ENCODE measurements at places on chromosomes 3 and 15.

DNA sequence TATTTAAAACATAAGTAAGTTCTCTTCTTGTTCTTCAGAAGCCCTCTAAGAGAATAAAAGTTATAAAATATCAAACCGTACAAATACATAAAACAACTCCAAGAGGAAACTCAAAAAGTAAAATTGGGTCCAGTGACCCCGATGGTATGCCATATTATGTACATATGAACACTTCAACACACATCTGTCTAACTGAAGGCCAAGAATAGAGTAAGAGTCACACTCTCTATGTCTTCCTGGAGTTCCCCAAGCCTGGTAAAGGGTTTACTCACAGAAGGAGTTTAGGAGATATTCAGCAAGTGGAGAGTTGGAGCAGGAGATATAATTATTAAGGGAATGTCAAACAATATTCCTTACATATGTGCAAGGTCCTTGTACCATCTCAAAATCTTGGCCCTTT is 101.3 kb upstream of the EIF1B start:
- no peak for DNase-seq

DNA sequence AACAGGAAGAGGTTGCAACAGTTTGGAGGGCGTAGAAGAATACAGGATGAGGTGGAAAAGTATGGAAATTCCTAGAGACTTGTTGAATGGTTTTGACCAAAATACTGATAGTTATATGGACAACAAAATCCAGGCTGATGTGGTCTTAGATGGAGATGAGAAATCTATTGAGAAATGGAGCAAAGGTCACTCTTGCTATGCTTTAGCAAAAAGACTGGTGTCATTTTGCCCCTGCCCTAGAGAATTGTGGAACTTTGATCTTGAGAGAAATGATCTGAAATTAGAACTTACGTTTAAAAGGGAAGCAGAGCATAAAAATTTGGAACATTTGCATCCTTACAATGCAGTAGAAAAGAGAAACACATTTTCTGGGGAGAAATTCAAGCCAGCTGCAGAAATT is 686.9 kb upstream of the GBE1 start:
- no peak for DNase-seq

GRCh38 chr3:22908989-22909507 is 294.1 kb upstream of the UBE2E2 start:
- no peak for DNase-seq

DNA sequence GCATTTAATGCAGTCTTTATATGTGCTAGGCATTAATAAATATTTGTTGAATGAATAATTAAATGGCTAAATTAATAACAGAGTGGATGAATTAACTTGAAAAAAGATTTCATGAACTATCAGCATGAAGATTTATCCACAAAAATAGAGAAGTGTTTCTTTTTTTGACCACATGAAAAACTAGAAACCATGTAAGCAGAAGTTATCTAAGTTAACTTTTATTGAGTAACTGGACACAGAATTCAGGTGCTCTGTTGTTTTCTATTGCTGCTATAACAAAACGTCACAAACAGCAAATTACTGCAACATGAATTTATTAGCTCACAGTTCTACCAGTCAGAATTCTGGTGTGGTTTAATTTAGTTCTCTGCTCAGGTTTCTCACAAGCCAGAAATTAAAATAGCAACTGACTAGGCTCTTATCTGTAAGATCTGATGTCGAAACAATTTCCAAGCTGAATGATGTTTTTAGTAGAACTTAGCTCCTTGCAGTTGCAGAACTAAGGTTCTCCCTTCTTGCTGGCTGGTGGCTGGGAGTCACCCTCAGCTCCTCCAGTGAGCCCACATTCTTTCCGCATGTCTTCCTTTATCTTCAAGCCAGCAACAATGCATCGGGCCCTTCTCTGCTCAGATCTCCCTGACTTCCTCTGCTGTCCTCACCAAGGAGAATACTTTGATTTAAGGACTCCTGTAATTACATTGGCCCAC is 810.2 kb upstream of the ALCAM start:
- peak; percentile 14 for DNase-seq

DNA sequence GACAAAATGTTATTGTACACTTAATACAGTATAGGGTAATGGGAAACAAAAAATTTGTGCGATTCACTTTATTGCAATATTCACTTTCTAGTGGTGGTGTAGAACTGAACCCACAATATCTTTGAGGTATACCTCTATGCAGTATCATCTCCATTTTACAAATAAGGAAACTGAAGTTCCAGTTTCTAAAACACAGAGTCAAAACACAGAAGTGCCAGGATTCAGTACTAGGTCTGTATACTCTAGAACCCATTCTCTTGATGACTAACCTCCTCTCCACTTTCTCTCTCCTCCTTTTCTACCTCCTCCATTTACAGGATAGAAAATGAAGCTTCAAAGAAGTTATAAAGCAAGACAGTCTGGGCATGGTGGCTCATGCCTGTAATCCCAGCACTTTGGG is 62.2 kb downstream of the MB21D2 start:
- no peak for DNase-seq

DNA sequence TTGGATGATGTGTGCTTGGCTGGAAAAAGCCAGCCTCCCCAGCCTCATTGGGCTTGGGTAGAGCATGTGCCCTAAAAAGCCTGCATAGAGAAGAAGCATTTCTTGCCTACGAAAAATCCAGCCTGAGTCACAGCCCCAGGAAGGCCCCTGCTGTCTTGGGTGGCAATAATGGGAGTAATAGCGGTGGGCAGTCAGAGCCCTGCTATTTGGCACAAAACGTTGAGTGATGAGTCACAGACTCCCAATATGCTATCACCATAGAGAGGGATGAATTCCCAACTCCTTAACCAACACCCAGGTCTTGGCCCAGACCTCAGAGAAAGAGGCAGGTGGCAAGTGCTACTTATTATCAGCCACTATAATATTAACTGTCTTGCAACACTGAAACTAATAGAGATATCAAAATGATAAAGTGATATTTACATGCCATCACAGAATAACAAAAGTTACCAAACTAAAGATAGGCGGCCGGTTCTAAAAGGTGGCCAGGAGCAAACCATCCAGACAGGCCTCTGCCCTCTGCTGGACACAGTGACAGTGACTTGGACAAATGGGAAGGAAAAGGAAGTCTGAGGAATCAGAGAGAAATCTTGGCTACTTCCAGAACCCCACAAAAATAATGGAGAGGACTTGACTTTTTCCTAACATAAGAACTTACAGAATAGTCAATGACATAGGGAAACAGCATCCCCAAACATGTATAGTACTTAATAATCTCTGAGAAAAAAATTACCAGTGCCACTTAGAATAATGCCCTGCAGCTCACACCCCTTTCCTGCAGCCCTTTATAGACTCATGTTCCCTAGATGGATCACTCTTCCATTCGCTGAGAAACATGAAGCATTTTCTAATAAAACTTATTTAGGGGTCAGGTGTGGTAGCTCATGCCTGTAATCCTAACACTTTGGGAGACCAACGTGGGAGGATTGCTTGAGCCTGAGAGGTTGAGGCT is 51.9 kb upstream of the MUC13 start:
- DNase-seq: peak; percentile 90

- no peak for DNase-seq
Measured at GRCh38 chr3:188197388-188197847, 43.5 kb downstream of the LPP start.

- no peak for DNase-seq
Measured at GRCh38 chr3:71607364-71607763, 23.8 kb upstream of the FOXP1 start.

DNA sequence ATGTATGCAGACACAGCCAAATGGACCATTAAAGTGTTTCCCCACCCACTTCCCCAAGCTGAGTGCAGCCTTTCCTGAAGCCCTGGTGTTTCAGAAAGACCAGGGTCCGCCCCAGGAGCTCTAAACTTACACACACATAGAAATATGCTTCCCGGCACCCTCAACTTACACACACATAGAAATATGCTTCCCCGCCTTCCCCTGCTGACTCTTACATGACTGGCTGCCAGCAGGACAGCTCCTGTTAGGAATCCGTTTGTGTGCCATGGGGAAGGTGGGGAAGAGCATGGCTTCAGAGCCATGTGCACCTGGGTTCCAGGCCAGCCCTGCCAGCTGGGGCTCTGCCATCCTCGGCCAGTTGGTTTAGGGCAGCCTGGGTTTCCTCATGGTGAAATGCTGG is 3.6 kb downstream of the CLEC3B start:
- DNase-seq: peak; percentile 82

DNA sequence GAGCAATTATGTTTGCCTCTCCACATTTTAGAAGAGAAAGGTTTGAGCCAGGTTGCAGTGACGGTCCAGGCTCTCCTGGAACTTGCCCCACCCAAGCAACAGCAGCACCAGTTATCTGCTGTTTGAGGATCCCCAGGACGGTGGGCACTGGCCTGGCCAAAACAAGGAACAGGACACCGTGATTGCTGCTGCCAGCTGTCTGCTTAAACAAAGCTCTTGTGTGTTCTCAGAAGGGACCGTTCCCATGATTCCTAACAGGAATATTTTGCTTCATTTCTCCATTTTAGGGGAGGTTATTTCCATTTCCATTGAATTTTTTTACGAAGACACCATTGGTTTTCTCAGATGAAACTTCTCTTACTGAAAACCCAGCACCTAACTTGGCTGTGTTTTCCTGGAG is 66.4 kb upstream of the RPL35A start:
- no peak for DNase-seq

DNA sequence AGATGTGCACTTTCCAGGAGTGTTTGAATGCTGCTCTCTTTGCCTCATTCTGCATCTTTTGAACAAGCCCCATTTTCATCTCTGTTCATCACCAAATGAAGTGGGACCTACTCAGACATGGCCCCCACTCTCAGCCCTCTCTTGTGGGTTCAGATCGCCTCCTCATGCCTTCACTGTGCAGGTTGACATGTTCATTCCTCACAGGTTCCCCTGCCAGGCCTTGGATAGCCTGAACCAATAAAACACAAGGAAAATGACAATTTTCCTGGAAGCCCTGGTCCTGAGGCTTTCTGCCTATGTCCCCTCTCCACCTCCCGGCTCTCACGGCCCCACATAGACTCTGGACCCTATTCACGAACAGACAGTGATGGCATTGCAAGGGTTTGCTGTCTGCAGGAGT is 17.7 kb downstream of the KLF15 start:
- no peak for DNase-seq

GRCh38 chr3:66256806-66257205 is 36.0 kb downstream of the SLC25A26 start:
- DNase-seq: peak; percentile 13

DNA sequence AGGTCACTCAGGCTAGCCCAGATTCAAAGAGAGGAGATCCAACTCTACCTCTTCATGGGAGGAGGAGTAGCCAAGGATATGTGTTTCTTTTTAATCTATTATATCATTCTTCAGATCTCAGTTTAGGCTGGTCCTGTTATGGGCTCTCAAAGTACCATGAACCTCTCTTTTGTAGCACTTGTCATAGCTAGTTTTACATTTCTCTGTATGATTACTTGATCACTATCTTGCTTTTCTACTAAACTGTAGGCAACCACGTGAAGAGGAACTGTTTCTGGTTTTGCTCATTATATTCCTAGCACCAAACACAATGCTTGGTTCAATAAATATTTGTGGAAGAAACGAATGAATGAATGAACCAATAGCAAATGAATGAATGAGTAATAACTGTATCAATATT is 29.6 kb downstream of the CD86 start:
- DNase-seq: no peak

- DNase-seq: no peak
Measured at GRCh38 chr3:112670824-112671223, 29.9 kb upstream of the CCDC80 start.

GRCh38 chr15:80640531-80641121 is 54.5 kb upstream of the ABHD17C start:
- DNase-seq: no peak

DNA sequence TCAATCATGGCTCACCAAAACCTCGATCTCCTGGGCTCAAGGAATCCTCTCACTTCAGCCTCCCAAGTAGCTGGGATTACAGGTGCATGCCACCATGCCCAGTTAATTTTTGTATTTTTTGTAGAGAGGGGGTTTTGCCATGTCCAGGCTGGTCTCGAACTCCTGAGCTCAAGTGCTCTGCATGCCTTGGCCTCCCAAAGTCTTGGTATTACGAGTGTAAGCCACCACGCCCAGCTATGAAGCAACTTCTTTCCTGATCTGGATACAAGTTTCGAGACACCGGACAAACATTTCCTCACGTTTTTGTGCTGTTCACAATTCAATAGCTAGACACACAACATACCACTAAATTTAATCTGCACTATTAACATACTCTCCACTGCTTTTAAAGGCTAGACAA is 3.4 kb upstream of the SYNM start:
- DNase-seq: no peak

GRCh38 chr3:123783050-123783689 is 101.0 kb downstream of the MYLK start:
- no peak for DNase-seq

DNA sequence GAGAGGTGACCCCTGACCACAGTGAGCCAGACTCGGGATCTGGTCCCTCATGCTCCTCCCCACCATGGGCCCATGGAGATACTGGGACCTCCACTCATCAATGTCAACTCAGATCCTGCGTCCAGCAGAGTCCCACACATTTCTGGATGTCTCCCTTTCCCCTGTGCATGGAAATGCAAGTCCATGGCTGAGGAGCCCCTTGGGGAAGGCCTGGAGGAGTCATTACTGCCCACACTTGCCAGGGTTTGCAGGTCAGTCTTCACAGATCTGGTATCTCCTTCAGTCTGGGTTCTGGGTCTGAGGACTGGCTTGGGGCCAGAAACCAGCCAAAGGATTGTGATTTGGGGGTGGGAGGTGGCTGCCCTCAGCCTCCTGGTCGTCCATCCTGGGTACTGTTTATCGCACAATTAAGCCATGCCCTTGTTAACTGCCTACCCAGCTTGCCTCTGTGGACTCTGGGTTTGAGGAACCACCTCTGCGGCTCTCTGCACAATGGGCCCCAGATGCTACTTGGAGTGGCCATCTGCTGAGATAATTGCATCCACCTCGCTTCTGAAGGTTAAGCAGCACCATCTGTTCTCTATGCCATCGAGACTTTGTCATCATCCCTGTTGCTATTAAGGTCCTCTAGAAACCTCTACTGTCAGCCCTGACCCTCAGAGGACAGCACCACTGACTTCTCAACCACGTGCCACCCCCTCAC is 49.9 kb upstream of the KLF13 start:
- DNase-seq: no peak

GRCh38 chr3:179949412-179949811 is 87.3 kb downstream of the PEX5L start:
- no peak for DNase-seq

- peak; percentile 14 for DNase-seq
Measured at GRCh38 chr3:66762916-66763693, 235.0 kb upstream of the KBTBD8 start.

GRCh38 chr15:69472046-69472445 is 19.4 kb downstream of the RPLP1 start:
- no peak for DNase-seq

GRCh38 chr3:30081904-30082303 is 524.5 kb upstream of the TGFBR2 start:
- DNase-seq: no peak
